ENCODE measurements at places on chromosomes 1 and 21.

DNA sequence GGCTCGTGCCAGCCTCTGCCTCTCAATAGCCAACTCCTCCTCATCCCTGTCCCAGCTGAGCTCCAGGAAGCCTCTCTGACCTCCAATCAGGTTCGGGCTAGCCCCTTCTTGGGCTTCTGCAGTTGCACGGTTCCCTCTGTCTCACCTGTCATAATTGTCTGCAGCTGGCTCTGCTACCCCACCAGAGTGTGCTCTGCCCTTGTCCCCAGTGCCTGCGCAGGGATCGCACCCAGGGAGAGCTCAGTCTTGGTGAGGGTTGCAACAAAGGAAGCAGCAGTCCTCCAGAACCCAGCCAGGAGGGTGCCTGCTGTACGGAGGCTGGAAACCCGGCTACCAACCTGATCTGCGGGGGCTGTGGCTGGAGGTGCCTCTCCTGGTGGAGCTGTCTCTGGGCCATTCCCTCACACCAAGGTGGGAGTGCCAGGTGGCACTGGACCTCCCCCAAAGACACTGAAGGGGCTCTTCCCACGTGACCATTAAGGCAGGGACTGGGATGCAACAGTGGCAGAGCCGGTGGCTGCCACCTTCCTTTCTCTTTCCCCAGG is 63.5 kb upstream of the DMRTB1 start:
- peak; percentile 5 for DNase-seq

- DNase-seq = no peak
Observed at GRCh38 chr21:44816761-44817505, 929 bp downstream of the SUMO3 start.

GRCh38 chr1:9858293-9859035 is 34.7 kb upstream of the CLSTN1 start:
- DNase-seq = no peak

DNA sequence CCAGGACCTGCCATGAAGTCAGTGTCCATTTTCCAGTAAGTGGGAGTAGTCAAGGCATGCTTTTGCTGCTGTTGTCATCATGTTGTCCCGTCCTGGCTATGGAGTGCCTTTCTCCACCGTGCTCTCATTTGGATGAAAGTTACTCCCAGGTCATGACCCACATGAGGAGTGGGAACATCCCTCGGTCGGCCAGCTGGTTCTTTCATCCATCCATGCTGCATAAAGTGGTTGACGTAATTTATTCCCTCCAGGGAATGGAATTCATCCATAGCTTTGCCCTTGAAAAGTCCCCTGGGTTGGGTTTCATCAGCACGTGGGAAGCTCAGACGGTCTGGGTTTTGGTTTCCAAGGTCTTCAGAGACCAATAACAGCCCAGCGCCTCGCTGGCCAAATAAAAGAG is 11.6 kb downstream of the PLA2G2A start:
- DNase-seq = no peak

DNA sequence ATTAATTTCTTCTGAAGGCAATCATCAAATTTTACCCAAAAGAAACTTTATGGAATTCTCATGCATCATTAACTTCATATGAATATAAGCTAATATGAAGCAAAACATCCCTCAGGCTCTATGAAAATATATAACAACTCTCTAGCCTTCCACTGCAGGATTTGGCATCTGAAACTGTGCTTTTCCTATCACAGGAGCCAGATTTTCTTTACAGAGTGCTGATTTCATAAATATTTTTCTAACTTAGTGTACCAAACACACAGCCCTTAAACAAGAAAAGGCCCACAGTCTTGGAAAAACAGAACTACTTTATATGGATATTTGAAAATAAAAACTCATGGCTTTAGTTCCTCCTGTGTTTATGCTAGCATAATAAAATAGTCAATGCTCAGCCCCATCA is 559.5 kb upstream of the CHRM3 start:
- DNase-seq = no peak

GRCh38 chr21:34260277-34261008 is 103.4 kb upstream of the KCNE2 start:
- DNase-seq = no peak

DNA sequence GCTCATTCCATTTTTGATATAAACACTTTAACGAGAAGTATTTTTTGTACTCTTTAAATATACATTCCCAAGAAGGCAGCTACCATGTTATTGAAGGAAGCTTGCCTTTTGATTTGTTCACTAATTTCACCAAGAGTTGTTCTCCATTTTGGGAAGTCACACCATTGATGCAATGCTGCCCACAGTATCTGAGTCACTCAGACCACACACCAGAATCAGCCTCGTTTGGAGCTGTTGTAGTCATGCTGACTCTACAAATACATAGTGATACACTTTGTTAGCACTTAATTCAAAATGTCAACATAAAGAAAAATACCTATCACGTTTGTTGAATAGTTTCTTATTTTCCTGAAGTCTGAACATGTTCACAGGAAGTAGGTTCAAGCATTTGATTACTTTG is 78.7 kb downstream of the PAPPA2 start:
- no peak for DNase-seq
